Type B pancreatic cell (in vitro differentiated cells): ENCODE measurements at places on chromosomes 7 and 10. TPM values are rescaled to one million over a fixed set of nuclear protein-coding genes. Genes with fewer than 3 reads are reported as not detected.

DNA sequence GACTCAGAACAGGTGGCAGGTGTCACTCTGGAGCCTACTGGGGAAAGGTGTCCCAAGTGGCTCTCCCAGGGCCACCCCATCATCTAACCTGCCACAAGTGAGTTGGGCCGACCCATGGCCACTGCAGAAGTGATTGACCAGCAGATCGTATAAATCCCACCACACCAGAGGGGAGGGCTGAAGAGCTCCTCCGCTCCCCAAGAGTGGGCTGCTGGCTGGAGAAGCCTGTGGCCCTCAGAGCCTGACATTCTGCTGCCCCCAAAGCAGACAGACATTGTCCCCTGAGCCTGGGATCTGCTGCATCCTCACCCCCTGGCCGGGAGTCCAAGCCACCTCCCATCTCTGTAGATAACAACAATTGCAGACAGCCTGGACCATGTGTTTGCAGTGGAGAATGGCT, 36.7 kb downstream of the ANXA8 start:
- no peaks in the 10 kb centered on the region for H3K4me1 ChIP-seq
- H3K27ac ChIP-seq: no peak overlapping the region
- no peak overlapping the region for H3K4me3 ChIP-seq
- peaks cover 5% of the 10 kb centered on the region for H3K27me3 ChIP-seq

GRCh38 chr7:27193335-27194001, 6.4 kb downstream of the HOXA13 start:
- peak; percentile 51 for DNase-seq
- peaks cover 98% of the 10 kb centered on the region for H3K27me3 ChIP-seq
- peaks cover 3% of the 10 kb centered on the region for H3K4me1 ChIP-seq
- no peak overlapping the region for H3K27ac ChIP-seq
- no peaks in the 10 kb centered on the region for H3K36me3 ChIP-seq

DNA sequence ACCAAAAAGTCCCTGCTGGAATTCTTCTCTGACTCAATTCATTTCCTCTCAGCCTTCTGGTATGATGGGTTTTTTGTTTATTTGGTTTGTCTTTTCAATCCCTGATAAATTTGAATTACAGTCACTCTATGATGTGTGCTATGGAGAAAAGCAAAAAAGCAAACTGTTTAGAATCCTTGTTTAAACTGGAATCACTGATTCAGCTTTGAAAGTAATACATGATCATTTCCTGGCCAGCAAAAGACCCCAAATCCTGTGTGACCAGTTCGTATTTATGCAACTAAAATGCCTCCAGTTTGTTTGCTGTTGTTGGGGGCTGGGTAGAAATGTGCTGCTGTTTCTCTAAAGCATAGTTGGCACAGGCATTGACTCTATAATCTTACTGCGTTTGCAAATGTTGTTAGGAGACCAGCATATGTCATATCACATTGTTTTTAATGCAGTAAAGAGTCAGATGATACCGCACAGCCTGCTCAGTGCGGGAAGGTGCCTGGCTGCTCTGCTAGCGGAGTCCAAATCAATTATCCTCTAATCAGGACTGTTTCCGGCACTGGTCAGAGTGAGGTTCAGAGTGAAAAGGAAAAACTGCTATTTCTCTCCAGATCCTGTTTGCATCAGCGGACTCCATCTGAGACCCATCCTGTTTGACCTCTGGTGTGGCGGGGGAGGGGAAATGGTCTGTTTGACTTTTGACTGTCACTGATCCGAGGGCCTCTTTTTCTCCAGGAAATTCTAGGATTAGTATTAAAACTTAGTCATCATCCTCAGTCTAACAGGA, 40.6 kb upstream of the ADD3 start:
- H3K27ac ChIP-seq: peak overlapping the region; percentile 74
- H3K4me3 ChIP-seq: peak overlapping the region; percentile 71
- no peak for DNase-seq
- no peaks in the 10 kb centered on the region for H3K27me3 ChIP-seq

GRCh38 chr10:96673318-96674099, 46.8 kb downstream of the PIK3AP1 start:
- peak overlapping the region; percentile 73 for H3K27ac ChIP-seq
- H3K27me3 ChIP-seq: peaks cover under 1% of the 10 kb centered on the region
- no peak for DNase-seq
- no peaks in the 10 kb centered on the region for H3K36me3 ChIP-seq

DNA sequence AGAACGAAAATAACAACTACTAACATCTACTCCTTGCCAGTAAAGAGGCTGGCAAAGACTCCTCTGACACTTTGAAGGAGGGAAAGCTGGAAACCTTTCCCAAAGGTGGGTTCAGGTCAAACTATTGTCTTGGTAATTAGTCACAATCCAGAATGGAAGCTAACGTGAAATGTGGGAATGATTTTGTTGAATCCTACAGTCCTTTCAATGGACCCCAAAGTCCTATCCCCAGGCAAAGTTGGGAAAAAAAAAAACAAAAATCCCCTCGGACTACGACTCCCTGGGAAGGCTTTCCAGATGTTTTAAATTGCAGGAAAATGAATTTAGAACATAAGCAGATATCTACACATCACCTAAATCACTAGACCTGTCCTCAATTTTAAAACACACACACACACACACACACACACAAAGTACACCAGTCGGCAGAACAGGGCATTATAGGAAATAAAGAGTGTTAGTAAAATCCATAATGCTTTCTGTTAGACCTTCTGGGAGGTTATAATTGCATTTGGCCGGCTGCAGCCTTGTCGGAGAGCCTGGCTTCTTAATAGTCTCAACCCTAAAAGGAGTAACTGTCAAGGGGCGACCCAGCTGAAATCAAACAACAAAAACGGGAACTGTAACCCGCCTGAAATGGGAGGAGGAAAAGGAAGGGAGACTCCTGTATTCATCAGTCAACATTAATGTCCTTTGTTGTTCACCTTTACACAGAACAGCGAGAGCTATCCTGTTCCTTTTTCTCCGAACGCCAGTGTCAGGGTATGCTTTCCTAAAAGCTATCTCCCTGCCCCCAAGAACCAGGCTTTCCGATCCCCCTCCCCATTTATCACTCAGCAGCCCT, 1.5 kb downstream of the DOCK4 start:
- no peak for DNase-seq
- peak overlapping the region; percentile 89 for H3K27ac ChIP-seq
- H3K36me3 ChIP-seq: no peaks in the 10 kb centered on the region
- H3K4me3 ChIP-seq: peak overlapping the region; percentile 97
- peaks cover 18% of the 10 kb centered on the region for H3K4me1 ChIP-seq

DNA sequence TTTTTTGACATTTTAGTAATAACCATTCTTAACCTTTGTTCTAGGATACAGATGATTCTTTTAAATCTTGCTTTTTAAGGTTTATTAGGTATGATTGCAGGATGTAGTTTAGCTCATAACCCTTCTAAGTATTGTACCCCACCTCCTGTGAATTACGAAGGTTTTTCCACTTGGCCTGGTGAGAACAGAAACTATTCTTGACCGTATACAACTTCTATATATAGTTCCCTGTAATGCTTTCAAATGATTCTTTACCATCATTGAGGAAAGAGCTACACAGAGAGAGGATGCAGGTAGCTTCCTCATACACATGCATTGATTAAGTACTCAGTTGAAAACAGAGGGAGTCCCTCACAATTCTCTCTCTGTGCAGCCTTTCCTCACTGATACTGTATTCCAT, 86.3 kb downstream of the PALS2 start:
- H3K27me3 ChIP-seq: no peaks in the 10 kb centered on the region
- H3K4me3 ChIP-seq: no peak overlapping the region
- no peak overlapping the region for H3K27ac ChIP-seq

- no peaks in the 10 kb centered on the region for H3K36me3 ChIP-seq
- peaks cover 16% of the 10 kb centered on the region for H3K27me3 ChIP-seq
- no peak overlapping the region for H3K27ac ChIP-seq
- DNase-seq: no peak
- no peak overlapping the region for H3K4me3 ChIP-seq
Observed at GRCh38 chr7:70893971-70894715, 237.8 kb upstream of the GALNT17 start.

- H3K4me3 ChIP-seq: no peak overlapping the region
- no peaks in the 10 kb centered on the region for H3K27me3 ChIP-seq
- DNase-seq: no peak
- H3K36me3 ChIP-seq: peaks cover under 1% of the 10 kb centered on the region
- H3K27ac ChIP-seq: peak overlapping the region; percentile 33
Observed at GRCh38 chr10:60282771-60283353, 106.8 kb downstream of the ANK3 start.

- no peak for DNase-seq
- peaks cover 10% of the 10 kb centered on the region for H3K4me1 ChIP-seq
- H3K27ac ChIP-seq: no peak overlapping the region
- H3K4me3 ChIP-seq: no peak overlapping the region
- H3K36me3 ChIP-seq: no peaks in the 10 kb centered on the region
- H3K27me3 ChIP-seq: no peaks in the 10 kb centered on the region
Observed at GRCh38 chr7:130938661-130939060, 204.7 kb upstream of the KLF14 start.

DNA sequence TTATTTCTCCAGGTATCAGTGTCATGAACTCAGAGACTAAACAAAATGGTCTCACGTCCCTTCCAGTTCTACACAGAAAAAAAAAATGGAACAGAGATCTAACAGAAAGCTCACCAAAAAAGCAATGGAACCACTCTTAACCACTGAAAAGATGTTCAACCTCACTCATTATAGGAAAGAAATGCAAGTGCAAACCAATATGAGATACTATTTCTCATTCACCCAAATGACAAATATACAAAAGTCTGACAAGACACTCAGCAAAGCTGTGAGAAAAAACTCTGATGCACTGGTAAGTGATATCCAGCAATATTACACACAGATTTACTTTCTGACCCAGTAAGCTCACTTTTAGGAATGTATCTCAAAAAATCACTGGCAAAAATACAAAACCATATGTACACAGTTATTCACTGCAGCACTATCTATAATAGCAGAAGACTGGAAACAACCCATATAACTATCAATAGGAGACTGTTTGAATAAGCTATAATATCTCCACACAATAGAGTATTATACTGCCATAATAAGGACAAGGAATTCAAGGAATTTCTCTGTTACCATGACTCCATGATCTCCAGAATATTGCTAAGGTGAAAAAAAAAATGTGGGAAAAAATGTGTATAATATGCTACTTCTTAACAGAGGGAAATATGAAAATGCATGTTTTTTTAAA, 36.6 kb downstream of the ABI1 start:
- DNase-seq: no peak
- H3K27ac ChIP-seq: no peak overlapping the region
- no peak overlapping the region for H3K4me3 ChIP-seq
- H3K27me3 ChIP-seq: no peaks in the 10 kb centered on the region

GRCh38 chr10:22570733-22571430, 143.5 kb downstream of the PIP4K2A start:
- H3K27me3 ChIP-seq: no peaks in the 10 kb centered on the region
- H3K27ac ChIP-seq: no peak overlapping the region
- H3K4me1 ChIP-seq: no peaks in the 10 kb centered on the region

DNA sequence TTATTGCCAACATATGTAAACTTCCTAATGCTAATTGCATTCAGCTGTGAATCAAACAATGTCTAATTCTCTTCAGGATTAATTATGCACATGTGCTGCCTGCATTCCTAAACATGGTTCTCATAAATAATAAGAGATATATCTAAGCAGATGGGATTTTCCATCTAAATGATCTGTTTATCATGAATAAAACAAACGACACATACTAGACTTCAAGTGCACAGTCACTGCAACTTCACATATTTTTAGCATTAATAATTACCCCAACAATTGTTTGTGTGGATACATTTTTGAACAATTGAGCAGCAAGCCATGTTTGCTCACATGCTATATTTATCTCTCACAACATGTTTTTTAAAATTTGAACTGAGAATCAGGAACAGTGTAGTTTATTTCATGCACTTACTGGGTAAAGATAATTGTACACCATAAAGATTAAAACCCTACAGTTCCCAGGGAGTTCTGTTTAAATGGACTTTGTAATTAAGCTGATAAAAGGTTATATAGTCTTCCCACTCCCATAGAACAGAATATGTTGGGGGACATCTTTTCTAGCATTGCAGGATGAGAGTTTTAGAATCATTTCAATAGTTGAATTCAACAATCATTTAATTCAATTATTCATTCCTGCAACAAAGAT, 378.5 kb downstream of the MDFIC start:
- no peaks in the 10 kb centered on the region for H3K27me3 ChIP-seq
- H3K4me1 ChIP-seq: peaks cover 9% of the 10 kb centered on the region
- no peak overlapping the region for H3K27ac ChIP-seq
- DNase-seq: no peak
- H3K36me3 ChIP-seq: no peaks in the 10 kb centered on the region

DNA sequence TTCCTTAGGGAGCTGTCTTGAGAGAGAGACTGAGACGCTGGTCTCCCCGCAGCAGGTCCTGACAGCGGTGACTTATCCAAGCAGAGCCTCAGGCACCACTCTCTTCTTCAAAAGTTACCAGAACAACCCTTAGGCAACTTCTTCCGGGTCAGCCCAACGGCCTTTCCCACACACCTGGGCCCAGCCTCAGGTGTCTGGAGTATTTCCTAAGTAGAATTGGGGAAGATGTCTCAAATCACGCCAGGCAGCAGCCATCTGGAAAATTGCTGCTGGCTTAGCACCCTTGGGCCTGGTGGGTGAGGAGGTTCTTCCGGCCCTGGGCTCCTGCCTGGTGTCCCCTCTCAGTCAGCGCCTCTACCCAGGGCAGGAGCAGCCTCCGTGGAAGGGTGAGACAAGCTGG, 80.4 kb upstream of the ANLN start:
- peaks cover 5% of the 10 kb centered on the region for H3K4me1 ChIP-seq
- H3K27me3 ChIP-seq: no peaks in the 10 kb centered on the region
- no peak for DNase-seq
- H3K36me3 ChIP-seq: peaks cover 3% of the 10 kb centered on the region

- H3K36me3 ChIP-seq: no peaks in the 10 kb centered on the region
- H3K4me3 ChIP-seq: no peak overlapping the region
- no peak overlapping the region for H3K27ac ChIP-seq
- no peak for DNase-seq
- H3K4me1 ChIP-seq: no peaks in the 10 kb centered on the region
Observed at GRCh38 chr10:129364949-129365348, 102.1 kb upstream of the MGMT start.

DNA sequence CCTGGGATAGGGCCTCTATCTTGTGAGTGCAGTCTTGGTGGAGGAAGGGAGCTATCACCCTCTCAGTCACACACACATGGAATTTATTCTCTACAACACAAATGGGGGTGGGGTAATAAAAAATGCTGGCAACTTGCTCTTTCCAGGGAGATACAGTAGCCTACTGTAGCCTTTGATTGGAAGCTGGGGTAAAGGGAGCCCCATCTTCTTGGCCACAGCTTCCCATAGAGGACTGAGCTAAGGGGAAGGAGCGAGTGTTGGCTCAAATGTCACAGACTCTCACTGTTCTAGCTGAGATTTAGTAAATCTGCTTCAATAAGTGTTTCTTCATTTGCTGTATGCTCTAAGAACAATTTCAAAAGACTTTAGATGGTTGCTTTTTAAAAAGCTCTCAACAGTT, 222.2 kb upstream of the CXCL12 start:
- no peak overlapping the region for H3K4me3 ChIP-seq
- H3K27ac ChIP-seq: no peak overlapping the region
- no peak for DNase-seq
- H3K27me3 ChIP-seq: peaks cover 2% of the 10 kb centered on the region
- H3K4me1 ChIP-seq: no peaks in the 10 kb centered on the region

GRCh38 chr10:73744664-73744975, 448 bp downstream of the SEC24C start:
- H3K36me3 ChIP-seq: peaks cover 8% of the 10 kb centered on the region
- H3K4me3 ChIP-seq: peak overlapping the region; percentile 100
- peak overlapping the region; percentile 100 for H3K27ac ChIP-seq
- H3K27me3 ChIP-seq: no peaks in the 10 kb centered on the region
- peaks cover 22% of the 10 kb centered on the region for H3K4me1 ChIP-seq
- peak; percentile 74 for DNase-seq

PIP gene
- total RNA-seq: not detected in 2 replicates

SPDYE5 gene
- not detected in 2 replicates for total RNA-seq

NUPR2 gene
- total RNA-seq: not detected in 2 replicates

ACHE gene
- total RNA-seq: 7.1 and 10.4 TPM in 2 replicates

SPDYE9 gene
- total RNA-seq: not detected in 2 replicates

C10orf90 gene
- total RNA-seq: 1.5 TPM in 1 of 2 replicates, not detected in the other
